A549 treated with dexamethasone at 1 μM for 4 hours (cell line): ENCODE measurements at places on chromosomes 1 and 21. TPM values are rescaled to one million over a fixed set of nuclear protein-coding genes. Genes with fewer than 3 reads are reported as not detected.

Gene ALG6
- total RNA-seq: 4.6 to 6.5 TPM (median 6.1 TPM) in 5 replicates

Gene ANGPTL3
- total RNA-seq: not detected in 5 replicates

Gene HCRTR1
- not detected in 5 replicates for total RNA-seq

Gene ANKRD45
- 0.11 to 0.19 TPM (median 0.16 TPM) in 4 of 5 replicates, not detected in the other for total RNA-seq

Gene FCGR3B
- total RNA-seq: not detected in 5 replicates

Gene HPCAL4
- total RNA-seq: 0.21 to 0.34 TPM (median 0.26 TPM) in 5 replicates

Gene TMPRSS3
- 0.09 to 0.53 TPM (median 0.21 TPM) in 5 replicates for total RNA-seq

Gene CR1L
- total RNA-seq: 0.18 TPM in 1 of 5 replicates, not detected in the others

Gene DMBX1
- 0.55 to 1.0 TPM (median 0.87 TPM) in 5 replicates for total RNA-seq

Gene LRRC71
- 0.08 to 0.12 TPM (median 0.10 TPM) in 5 replicates for total RNA-seq

Gene TGFBR3
- 6.7 to 9.8 TPM (median 7.9 TPM) in 5 replicates for total RNA-seq

Gene FAM151A
- 0.14 to 0.43 TPM (median 0.29 TPM) in 5 replicates for total RNA-seq

Gene MPL
- total RNA-seq: 0.15 to 0.25 TPM (median 0.16 TPM) in 3 of 5 replicates, not detected in the others

Gene CZIB
- 28.3 to 30.5 TPM (median 30.3 TPM) in 5 replicates for total RNA-seq

Gene PRDM16
- 0.17 to 0.46 TPM (median 0.30 TPM) in 5 replicates for total RNA-seq

Gene DCDC2B
- total RNA-seq: not detected in 5 replicates

Gene FAM76A
- 5.2 to 6.7 TPM (median 6.5 TPM) in 5 replicates for total RNA-seq

Gene RIPPLY3
- 0.40 to 0.60 TPM (median 0.45 TPM) in 5 replicates for total RNA-seq

Gene TFAP2E
- 0.47 to 0.80 TPM (median 0.65 TPM) in 5 replicates for total RNA-seq

Gene CD53
- not detected in 5 replicates for total RNA-seq

Gene CLDN8
- not detected in 5 replicates for total RNA-seq

Gene OR6P1
- not detected in 5 replicates for total RNA-seq

Gene GADD45A
- total RNA-seq: 74.6 to 89.2 TPM (median 83.7 TPM) in 5 replicates

Gene STUM
- not detected in 5 replicates for total RNA-seq

Gene IVL
- total RNA-seq: 0.05 to 0.12 TPM (median 0.09 TPM) in 5 replicates

Gene CFHR5
- not detected in 5 replicates for total RNA-seq

Gene CAMK1G
- total RNA-seq: 0.14 to 0.43 TPM (median 0.30 TPM) in 5 replicates

Gene TNFAIP8L2
- total RNA-seq: not detected in 5 replicates

Gene IRF6
- total RNA-seq: 0.13 to 0.29 TPM (median 0.21 TPM) in 5 replicates

Gene LENEP
- total RNA-seq: not detected in 5 replicates

Gene TAS1R3
- total RNA-seq: 0.12 to 0.21 TPM (median 0.17 TPM) in 5 replicates

Gene LMX1A
- 0.05 TPM in 1 of 5 replicates, not detected in the others for total RNA-seq

Gene F3
- total RNA-seq: 11.3 to 16.8 TPM (median 14.1 TPM) in 5 replicates

Gene LTN1
- 4.6 to 8.2 TPM (median 7.3 TPM) in 5 replicates for total RNA-seq

Gene PPIAL4G
- total RNA-seq: not detected in 5 replicates

Gene AJAP1
- not detected in 5 replicates for total RNA-seq

Gene EVA1C
- 53.6 to 63.2 TPM (median 58.1 TPM) in 5 replicates for total RNA-seq

Gene LCE2C
- not detected in 5 replicates for total RNA-seq

Gene LRRIQ3
- 0.47 to 0.78 TPM (median 0.58 TPM) in 5 replicates for total RNA-seq

Gene SPRR1B
- not detected in 5 replicates for total RNA-seq

Gene CYP4A11
- not detected in 5 replicates for total RNA-seq

Gene SGIP1
- total RNA-seq: not detected in 5 replicates

Gene CELSR2
- 2.9 to 5.6 TPM (median 5.2 TPM) in 5 replicates for total RNA-seq

Gene CFAP107
- total RNA-seq: not detected in 5 replicates

Gene MXRA8
- total RNA-seq: 0.07 to 0.29 TPM (median 0.12 TPM) in 4 of 5 replicates, not detected in the other

Gene PGM1
- 35.6 to 39.0 TPM (median 38.8 TPM) in 5 replicates for total RNA-seq

Gene TNFRSF9
- total RNA-seq: 2.3 to 3.7 TPM (median 2.9 TPM) in 5 replicates

Gene CLDN17
- total RNA-seq: not detected in 5 replicates

Gene CELA2B
- 0.13 TPM in 1 of 5 replicates, not detected in the others for total RNA-seq

Gene HAO2
- not detected in 5 replicates for total RNA-seq

Gene OR4F29
- total RNA-seq: not detected in 5 replicates

Gene OR2L3
- not detected in 5 replicates for total RNA-seq

Gene GJC2
- total RNA-seq: 0.14 to 0.47 TPM (median 0.27 TPM) in 5 replicates

Gene CFHR4
- not detected in 5 replicates for total RNA-seq

Gene TTC22
- not detected in 5 replicates for total RNA-seq

Gene HOOK1
- total RNA-seq: 0.12 to 0.99 TPM (median 0.24 TPM) in 5 replicates
